ENCODE measurements at places on chromosomes 4 and X.

GRCh38 chr4:88291003-88291402 is 6.6 kb upstream of the PPM1K start:
- DNase-seq = no peak

DNA sequence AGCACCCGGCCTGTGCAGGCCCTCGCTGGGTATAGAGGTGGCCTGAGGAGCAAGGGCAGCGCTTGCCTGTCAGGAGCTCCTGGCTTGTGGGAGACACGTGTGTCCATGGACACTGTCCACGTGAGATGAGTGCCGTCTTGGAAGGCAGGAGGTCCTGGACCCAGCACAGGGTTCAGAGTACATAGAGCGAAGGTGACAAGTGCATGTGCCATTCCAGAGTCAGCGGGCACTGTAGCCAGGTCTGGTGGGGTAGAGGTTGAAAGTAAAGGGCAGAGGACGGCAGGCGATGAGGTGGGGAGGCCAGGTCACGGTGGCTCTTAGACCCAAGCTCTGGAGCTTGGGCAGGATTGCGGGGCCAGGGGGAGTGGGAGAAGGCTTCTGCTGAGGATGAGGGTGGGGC is 28.4 kb upstream of the TADA2B start:
- no peak for DNase-seq

GRCh38 chrX:16171944-16172343 is 4.7 kb downstream of the MAGEB17 start:
- no peak for DNase-seq

DNA sequence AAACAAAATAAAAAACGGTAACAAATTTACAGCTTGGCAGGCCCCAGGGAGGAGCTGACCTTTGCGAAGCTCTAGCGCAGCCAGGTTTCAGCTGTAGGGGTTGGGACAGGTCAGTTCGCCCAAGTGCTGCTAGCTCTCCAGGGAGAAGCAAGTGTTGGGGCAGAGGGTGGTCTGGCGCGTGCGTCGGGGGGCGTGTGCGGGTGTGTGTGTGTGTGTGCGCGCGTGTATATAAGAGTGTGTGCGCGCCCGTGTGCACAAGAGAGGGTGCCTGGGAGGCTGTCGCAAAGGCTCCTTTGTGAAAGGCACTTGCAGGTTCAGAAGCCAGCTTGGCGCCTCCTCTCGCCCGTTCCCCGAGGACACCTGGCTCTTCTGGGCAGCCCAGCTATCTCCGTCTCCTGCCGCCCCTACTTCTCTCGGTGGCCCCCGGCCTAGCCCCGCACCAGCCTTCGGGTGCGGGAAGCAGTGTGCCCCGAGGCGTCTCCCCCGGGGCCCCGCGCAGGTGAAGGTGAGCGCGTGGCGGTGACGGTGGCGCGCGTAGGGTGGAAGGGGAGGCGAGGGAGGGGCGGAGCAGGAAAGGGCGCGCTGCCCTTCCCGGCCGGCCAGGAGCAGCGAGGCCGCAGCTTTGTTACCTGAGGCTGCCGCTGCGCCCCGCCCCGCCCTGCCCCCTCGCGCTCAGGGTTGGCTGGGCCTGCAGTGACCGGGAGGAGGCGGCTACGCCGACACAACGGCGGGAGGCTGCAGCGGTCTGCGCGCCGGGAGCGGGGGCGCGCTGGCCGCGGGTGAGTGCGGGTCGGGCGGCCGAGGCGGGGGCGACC is at the start of gene FHDC1:
FHDC1 (plus strand) TSS at position 693 of the 815 bp plus-strand sequence. CDS start 6,735 bp downstream, outside the sequence.
- no peak for DNase-seq

DNA sequence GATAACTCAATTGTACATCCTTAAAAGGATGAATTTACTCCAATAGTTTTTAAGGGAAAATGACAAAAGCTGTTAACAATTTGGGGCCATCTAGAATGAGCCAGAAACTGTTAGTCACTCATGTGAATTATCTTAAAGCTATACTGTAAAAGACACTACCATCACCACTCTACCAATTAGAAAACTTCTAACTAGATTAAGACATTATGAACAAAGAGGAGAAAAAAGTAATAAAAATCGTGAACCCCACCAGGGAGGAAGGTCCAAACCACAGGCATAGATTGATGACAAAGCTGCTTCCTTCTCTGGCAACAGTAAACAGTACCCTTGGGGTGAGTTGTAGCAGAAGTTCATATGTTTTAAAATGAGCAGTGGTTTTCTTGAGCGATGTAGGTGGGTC is 106.1 kb downstream of the PDGFC start:
- DNase-seq = no peak

- peak; percentile 14 for DNase-seq
These were observed 768 bp downstream of the MID2 start for GRCh38 chrX:107826238-107827029.

DNA sequence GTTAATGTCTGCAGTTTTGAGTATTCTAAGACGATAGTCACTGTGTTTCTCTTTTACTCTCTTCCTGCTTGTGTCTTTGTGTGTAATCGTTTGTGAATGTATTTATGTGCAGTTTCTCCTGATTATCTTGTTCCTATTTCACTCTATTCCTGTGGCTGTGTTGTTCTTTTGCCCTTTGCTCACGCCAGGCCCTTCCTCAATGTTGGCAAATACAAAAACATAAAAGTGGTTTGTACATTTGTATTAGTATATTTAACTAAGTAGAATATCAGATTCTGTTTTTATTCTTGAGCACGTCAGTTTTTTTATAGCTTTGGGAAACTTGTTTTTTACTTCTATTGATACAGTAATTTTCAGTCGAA is 107.6 kb upstream of the BMPR1B start:
- DNase-seq = no peak

- DNase-seq = no peak
These were observed 745.3 kb downstream of the RPA4 start for GRCh38 chrX:97628807-97629596.

- DNase-seq = no peak
These were observed 36.0 kb upstream of the CRMP1 start for GRCh38 chr4:5928844-5929420.

All from stimulated activated CD4-positive, alpha-beta T cell treated with anti-CD3 and anti-CD28 coated beads, Interleukin-4, amount 100 ng/mL, for 48 hours (primary cell).